Left forelimb (tissue), 1 donor: ENCODE measurements at places on chromosomes 1 and 21.
A peak's percentile ranks its signal among the peaks of the same experiment; 100 is the strongest.

DNA sequence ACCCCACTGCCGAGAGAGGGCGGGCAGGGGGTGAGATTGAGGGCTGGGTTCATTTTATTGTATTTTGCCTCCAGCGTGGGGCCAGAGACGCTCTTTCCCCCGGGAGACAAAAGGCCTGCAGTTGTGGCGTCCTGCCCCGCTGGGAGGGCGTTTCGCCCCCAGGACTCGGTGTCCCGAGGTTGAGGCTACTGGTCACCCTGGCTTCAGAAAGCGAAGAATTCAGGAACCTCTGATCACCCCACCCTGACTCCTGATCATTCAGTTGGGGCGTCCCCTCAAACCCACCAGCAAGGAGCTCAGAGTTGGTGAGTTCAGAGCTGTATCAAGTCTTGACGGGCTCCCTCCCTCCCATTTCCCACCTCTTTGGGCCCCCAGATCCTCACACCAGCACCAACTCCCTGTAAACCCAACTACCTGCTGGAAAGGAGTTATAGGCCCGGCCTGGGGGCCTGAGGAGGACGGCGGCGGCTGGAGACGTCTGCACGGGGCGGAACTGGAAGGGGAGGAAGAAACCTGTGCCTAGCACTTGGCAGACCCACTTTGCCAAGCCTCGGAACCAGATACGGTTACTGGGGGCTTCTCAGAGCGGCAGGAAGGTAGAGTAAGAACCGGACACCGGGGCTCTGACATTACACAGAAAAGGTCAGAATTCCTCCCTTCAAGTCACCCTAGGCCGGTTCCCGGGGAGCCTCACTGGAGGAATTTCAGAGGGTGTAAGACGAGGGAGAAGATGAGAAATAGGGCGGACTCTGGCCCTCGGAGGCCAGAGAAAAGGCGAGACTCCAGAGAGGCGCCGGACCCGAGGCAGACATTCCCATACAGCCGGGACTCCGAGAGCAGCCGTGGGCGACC, 761 bp upstream of the PAX7 start:
- no peak for DNase-seq

DNA sequence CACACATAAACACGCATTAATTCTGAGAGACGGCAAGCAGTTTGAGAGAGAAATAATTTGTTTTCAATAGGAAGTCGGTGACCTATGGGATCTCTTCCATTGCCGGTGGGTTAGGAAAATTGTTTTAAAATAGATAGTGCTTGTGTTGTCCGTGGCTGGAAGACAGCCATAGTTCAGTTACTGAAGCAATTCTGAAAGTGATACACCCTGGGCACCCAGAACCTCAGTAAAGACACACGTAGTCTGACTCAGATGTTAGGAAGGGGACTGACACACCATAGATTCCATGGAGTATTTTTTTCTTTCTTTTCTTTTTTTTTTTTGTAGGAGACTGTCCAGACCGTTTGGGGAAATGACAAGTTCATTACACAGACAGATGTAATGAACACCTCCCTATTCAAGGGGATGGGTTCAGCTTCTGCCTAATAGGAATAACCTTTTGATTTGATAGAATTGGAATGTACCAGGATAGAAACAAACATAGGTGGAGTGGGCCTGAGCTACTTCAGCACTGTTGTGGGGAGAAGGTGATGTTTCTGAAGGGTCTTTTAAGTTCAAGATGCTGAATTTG, 1.6 kb downstream of the C1orf21 start:
- DNase-seq = no peak

DNA sequence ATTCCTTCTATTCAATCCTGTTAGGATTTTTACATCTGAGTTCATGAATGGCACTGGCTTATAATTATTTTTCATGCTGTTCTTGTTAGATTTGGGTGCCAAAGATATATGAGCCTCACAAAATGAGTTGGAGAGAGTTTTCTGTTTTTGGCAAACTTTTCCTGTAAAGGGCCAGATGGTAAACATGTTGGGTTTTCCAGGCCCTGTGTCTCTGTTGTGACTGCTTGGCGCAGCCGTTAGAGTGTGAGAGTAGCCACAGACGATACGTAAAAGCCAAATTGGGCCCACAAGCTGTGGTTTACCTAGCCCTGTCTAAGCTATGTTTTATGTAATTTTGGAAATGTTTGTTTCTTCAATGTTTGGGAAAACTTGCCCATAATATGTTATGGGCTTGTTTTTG, 15.6 kb upstream of the CA6 start:
- no peak for DNase-seq

- no peak for DNase-seq
These were observed 190.4 kb upstream of the USP25 start for GRCh38 chr21:15539376-15539775.

DNA sequence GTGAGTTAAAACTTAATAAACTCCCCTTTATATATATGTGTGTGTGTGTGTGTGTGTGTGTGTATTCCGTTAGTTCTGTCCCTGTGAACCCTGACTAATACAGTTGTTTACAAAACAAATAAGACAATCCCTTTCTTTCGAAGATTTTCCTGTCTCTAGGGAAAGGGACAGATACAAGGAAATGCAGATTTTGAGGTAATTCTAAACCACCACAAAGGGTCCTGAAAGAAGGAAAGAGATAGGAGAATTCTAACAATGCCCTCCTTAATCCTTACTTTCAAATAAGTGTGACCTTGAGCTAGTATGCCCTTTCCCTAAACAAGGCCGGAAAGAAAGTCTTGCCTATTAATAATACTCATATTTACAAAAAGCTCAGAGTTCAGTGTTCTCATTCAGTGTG, 164.8 kb upstream of the COL11A1 start:
- no peak for DNase-seq

- DNase-seq = peak; percentile 23
These were observed 111.0 kb downstream of the TAS1R2 start for GRCh38 chr1:18748435-18748834.

DNA sequence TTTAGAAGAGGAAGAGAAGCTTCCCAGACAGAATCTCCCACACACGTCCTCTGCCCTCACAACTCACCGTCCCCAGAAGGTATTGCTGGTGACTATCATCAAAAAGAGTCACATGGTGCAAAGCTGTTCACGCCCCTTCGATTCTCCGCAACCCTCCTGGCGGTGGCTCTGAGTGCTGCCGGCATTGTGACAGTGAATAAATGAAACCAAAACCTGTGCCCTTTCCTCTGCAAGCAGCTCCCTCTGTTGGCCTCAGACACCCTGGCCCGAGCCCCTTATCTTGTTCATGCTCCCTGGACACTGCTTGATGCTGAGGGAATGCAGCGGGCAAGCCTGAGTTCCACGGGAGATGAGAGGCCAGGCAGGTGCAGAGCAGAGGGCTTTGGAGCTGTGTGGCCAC, 510.3 kb downstream of the NPHP4 start:
- DNase-seq = no peak

DNA sequence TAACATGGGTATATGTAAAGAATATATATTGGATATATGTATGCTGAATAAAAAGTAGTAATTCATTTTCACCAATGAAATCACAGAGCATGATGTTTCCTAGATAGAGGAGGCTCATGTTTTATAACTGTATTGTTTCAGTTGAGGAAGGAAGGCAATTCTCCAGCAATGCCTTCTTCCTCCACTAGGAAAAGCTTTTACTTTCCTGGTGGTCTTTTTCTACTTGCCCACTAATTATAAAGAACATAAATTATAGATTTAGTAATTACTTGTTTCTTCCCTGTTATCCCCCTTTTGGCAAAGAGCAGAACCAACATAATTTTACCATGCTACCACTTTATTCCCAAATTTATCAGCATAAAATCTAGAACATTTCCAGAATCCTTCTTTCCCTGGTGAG, 159.0 kb downstream of the PLA2G4A start:
- DNase-seq = no peak

GRCh38 chr1:16013220-16013907, 4.5 kb downstream of the HSPB7 start:
- DNase-seq = peak; percentile 83

DNA sequence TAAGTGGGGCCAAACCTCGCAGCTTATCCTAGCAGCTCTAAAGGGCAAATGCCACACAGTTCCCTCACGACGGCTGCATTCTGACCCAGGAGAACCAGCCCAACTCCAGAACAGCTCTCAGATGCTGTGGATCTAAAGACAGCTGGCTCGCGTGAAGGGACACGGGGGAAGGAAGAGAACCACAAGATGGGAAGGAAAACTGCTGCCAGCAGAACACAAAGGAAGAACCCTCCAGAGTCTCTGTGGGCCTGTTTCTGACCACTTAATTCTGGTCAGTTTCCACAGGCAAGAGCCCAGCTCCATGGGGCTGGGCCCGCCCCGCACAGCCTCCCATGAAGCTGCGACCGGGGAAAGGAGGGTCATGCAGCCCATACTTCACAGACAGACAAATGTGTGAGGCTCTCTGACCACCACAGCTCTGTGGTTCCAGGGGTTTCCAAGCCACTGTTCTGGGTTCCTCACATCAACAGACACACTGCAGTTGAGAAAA, 61.1 kb downstream of the SLC45A1 start:
- no peak for DNase-seq

GRCh38 chr1:203593723-203594122, 32.9 kb upstream of the ATP2B4 start:
- no peak for DNase-seq

- DNase-seq = no peak
These were observed 534 bp downstream of the KCNH1 start for GRCh38 chr1:211133393-211133835.

DNA sequence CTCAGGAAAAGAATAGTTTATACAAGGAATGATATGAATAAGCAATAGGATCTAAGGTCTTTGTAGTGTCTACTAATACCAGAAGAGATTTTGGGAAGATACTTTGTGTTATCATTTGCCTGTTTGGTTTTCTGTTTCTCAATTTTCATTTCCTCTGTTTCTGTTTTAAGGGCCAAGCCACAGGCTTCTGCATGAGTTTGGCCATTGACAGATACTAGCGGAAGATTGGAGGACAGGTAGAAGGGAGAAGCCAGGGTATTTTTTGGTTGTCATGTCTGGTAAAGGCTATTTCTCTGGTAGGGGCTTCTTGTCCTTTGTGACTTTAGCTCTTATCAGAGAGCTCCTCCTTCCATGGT, 51.4 kb downstream of the HS2ST1 start:
- no peak for DNase-seq

DNA sequence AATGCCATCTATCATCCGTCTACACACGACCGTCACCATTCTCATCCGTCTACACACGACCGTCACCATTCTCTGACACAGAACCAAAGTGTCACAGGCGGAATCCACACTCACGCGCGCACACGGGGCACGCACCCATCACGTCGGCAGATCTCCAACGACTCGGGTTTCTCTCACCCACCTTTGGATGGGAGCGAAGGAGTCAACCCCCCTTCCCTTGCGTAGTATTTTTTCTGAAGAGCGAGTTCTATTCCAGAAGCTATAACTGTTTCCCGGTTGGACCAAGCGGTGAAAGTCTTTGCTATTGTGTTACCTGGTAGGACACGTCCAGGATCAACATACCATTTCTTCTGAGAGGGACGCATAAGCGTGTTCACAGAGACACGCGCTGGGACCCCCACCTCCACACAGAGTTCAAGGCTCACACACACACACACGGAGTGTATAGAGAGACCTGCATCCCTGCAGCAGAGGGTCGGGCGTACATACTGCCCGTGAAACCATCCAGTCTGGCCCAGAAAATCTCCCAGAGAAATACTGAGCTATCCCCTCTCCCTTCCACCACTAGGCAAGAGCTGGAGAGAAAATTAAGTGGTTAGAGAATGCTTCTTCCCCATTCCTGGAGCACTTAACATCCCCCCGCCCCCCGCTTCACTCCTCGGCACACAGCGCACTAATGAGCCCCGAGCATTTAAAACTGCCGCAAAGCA, 741 bp downstream of the DUSP10 start:
- peak; percentile 72 for DNase-seq

DNA sequence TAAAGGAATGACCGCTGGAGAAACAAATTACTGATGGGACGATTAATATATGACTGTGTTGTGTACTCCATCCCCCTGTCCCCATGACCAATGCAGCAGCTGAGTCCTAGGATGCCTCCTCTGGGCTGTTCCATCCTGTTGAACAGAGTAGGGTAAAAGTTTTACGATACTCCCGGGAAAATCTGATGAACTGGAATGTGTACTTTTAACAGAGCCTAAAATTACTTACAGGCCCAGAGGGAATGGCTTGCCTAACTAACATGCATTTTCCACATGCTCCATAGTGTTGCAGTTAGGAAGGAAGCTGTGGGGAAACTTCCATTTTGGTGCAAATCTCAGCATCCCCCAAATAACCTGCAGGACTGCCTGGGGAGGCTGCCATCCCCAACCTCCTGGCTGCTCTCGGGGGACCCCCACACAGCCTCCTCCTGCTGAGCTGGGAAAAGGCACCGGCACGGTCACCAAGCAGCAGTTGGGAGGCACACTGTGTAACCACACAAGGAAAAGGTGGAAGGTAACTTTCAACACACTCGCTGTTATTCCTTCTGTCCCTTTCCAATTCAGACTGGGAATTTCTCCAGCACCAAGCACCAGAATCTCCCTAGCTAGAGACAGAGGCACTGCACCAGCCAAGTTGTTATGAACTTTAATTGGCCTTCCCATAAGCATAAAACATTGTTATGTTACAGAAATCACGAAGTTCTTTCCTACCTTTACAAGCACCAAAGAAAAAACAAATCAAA, 97.2 kb downstream of the BCAR3 start:
- no peak for DNase-seq

DNA sequence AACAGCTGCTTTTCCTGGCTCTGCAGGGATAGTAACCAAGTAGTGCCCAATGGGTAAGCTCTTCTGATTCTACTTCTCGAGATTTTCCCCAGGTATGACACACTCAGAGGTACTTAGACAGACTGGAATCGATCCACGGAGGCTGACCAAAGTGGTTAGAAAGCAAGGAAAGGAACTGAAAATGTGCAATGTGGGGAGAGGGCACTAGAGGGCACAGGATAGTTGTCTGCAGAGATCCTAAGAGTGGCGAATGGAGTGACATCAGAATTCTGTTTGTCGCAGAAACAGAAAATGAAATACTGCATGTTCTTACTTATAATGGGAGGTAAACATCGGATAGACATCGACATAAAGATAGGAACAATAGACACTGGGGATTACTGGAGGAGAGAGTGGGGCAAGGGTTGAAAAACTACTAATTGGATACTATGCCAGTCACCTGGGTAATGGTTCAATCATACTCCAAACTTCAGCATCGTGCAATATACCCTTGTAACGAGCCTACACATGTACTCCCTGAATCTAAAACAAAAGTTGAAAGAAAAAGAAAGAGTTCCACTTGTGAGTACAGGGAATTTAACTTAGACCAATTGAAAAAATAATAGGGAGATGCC, 23.3 kb downstream of the CYP2J2 start:
- DNase-seq = no peak

GRCh38 chr1:39205102-39205780, 746 bp downstream of the MACF1 start:
- DNase-seq = no peak

- DNase-seq = no peak
These were observed 3.2 kb downstream of the MYBPH start for GRCh38 chr1:203172184-203173010.
